Stimulated activated CD4-positive, alpha-beta T cell treated with anti-CD3 and anti-CD28 coated beads, Interleukin-2, amount 100 ng/mL, for 48 hours (primary cell): ENCODE measurements at places on chromosomes 6 and 20.

DNA sequence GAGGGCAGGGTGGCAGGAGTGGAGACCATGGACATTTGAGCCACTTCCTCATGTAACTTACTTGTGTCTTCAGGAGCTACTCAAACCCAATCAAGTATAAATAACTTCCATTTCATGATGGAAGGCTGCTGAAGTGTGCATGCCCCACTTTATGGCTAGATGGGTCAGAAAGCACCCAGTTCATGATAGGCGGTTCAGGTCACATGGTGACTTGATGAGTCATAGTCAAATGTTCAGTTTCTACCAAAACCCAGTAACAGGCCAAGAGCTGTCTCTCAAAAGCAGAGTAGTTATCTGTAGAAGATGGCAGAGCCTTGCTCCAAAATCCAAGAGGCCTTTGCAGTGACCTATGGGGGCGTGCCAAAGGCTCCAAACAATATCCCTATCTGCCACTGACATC lies 133.7 kb upstream of the TENT5A start:
- no peak for DNase-seq

DNA sequence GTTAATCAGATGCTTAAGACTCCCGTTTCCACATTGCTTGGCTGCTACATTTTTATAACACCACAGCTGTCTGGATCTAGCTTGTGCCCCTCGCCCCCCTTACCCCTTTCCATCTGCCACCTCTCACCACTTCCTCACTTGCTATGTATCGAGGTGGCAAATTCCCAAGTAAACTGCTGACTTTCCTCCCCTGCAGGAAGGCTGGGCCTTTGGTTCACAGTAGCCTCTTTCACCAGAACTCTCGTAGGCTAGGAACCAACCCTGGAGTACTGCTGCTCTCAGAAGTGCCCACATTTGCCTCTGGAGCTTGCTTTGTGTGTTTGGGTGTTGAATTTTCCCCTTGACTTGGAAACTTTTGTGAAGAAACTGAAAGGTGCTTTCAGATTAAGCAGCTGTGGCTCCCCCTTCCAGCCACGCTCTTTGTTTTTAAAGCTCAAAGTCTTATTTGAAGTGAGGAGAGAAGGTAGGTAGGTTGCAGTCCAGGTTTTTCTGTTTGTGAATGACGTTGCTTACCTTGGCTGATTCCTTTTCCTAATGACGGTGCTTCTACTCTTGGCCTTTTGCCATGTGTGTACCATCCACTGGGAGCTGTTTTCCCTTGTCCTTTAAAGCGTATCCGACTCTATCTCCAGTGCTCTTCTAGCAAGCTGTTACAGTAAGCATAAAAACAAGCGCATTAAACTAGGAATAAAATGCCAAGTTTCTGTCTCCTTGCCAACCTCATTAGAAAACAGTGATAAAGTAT lies 90.4 kb downstream of the CARMIL1 start:
- no peak for DNase-seq

- no peak for DNase-seq
Observed at GRCh38 chr6:37340639-37340943, 13.2 kb upstream of the RNF8 start.

DNA sequence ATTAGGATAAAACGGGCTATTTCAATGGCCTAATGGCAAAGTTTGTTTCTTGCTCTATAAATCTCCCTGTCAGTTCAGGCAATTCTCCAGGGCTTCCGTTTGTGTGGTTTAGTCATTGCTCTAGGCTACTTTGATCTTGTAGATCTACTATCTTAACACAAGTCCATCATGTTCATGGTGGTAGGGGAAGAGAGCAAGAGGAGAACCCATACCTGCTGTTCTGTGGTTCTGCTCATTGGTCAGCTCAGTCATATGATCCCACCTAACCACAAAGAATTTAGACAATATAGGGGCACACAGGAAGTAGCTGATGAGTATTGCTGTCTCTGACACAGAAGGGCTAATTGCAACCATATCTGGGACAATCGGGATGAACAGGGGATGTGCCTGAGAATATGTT lies 4.9 kb upstream of the DEK start:
- DNase-seq: no peak

DNA sequence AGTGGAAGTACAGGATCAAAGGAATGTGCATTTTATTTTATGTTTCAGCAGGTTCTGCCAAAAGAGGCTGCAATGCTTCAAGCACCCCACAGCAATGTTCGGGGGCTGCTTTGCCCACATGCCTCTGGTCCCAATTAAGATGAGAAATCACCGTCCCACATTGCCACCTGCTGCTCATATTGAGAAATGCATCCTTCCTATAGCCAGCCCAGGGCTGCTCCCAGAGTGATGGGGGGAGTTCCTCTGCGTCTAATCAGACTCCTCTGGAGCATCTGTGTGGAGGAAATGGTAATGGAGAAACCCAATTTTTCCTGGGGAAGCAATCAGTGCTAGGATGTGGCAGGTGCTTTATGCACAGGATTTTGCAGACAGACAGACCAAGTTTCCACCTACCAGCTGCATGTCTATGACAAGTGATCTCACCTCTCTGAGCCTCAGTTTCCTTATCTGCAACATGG lies 33.7 kb downstream of the PTGIS start:
- DNase-seq: peak; percentile 68

DNA sequence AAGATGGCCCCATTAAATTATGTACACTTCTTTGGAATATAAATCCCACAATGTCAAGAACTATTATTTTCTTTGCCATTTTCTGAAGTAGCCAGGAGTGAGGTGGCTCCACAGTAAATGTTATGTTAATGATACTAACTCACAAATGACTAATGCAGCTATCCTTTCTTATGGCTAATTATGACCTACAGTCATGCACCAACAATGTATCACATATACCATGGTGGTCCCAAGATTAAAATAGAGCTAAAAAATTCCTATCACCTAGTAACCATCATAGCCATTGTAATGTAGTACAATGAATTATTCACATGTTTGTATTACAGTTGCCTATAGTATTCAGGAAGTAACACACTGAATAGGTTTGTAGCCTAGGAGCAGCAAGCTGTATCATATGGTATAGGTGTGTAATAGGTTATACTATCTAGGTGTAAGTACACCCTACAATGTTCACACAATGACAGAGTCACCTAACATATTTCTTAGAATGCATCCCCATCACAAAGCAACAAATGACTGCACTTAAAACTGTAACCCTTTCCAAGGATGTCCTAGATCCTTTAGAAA lies 15.3 kb downstream of the ECHDC1 start:
- no peak for DNase-seq

- DNase-seq: no peak
Observed at GRCh38 chr6:119240257-119241110, 109.1 kb downstream of the MAN1A1 start.

- no peak for DNase-seq
Observed at GRCh38 chr6:9482030-9482738, 932.7 kb downstream of the TFAP2A start.

GRCh38 chr6:132853059-132853458 lies 38.7 kb downstream of the RPS12 start:
- no peak for DNase-seq

DNA sequence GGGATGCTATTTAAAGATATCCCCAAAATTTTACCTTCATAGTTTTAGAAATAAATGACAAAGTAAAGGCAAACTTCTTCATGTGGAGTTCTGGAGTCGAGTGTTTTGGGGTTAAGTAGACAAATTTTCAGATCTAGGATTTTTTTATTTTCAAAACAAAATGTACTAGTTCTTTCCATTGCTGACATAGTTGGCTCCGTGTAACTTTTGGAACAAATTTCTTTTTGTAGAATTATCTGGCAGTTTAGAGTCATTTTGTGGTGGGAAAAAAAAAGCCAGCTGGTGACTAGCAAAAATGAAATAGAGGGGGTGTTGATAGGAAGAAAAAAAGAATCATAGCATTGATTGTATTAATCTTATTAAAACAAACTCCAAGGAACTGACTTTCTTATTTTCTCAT lies 131.6 kb upstream of the TCF21 start:
- DNase-seq: no peak

GRCh38 chr6:158188591-158188990 lies 20.4 kb downstream of the GTF2H5 start:
- no peak for DNase-seq

- no peak for DNase-seq
Observed at GRCh38 chr20:8246716-8247115, 114.7 kb downstream of the PLCB1 start.

DNA sequence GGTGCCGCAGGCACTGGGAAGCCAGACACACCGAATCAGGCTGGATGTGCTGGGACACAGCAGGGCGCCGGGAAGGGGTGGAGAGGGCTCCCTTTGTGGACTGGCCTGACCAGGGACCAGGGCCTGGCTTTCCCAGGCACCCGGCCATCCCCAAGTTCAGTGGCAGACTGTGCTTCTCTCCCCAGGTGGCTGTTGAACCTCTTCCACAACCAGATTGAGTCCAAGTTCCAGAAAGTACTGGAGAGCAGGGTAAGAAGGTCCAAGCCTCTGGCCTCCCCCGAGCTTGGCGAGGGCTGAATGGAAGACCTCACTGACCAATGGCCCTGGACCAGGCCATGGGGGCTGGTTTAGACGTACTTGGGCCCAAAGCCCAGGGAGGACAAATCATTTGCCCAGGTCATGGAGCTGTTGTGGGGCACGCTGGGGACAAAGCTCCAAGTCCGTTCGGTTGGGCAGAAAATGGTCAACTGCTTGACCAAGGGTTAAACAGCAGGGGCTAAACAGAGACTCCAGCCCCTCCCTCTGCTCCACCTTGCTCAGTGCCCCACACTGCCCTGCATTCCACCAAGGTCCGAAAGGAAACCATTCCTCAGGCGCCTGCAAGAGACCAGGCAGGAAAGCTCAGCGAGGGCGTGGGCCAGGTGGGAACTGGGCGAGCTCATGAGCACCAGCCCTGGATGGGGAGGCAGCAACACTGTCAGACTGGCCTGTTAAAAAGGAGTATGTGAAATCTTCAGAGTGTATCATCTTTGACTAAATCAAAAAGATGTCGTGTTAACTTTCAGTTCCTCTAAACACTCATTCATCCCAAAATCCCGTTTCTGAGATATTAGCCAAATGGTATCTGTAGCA lies 9.1 kb downstream of the LBP start:
- DNase-seq: no peak

DNA sequence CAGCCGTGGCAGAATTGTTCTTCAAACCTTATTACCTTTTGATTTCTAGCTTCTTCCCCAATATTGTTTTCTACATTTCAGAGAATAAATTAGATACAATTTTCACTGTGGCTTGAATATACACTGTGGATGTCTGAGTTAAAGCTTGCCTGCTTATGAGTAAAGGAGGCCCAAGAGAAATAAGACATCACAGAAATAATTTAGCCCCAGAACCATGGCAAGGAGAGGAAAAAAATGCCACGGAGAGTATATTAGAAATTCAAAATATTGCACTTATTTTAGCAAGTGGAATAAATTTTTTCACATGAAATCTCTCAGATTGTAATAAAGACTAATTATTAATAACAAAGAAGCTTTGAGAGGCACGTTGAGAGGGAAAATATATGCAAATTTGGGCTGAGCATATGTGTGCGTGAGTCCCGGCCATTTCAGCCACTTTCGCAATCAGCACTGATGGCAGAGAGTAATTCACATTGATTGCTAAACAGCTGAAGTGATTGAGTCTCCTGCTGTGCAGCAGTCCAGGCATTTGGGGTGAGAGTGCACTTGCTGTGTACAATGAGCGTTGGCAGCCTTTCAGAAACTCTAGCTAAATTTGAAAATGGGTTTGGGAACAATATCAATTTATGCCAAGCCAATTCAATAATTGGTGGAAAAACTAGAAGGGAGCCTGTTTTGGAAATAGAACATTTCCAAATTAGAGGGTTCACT lies 596.0 kb downstream of the EPM2A start:
- DNase-seq: no peak

GRCh38 chr20:25858495-25859425 lies 162.1 kb upstream of the ZNF337 start:
- no peak for DNase-seq

DNA sequence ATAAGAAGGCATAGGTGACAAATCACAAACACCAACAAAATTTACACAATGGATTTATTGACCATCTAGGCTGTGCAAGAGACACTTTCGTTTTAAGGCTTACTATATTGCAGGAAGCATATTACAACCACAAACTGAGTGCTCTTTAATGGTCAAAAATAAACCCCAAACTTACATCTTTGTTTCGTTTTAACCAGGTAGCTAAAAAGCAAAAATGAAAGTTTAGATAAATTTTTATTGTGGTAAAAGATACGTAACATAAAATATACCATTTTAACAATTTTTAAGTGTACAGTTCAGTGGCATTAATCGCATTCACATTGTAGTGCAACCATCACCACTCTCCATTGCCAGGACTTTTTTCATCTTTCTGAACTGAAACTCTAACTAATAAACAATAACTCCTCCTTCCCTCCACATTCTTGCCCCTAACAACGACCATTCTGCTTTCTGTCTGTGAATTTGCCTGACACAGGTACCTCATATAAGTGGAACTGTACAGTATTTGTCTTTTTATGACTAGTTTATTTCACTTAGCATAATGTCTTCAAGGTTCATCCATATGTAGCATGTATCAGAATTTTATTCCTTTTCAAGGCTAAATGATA lies 32.3 kb upstream of the DUSP22 start:
- DNase-seq: no peak

- no peak for DNase-seq
Observed at GRCh38 chr6:34102099-34102656, 43.7 kb downstream of the GRM4 start.

DNA sequence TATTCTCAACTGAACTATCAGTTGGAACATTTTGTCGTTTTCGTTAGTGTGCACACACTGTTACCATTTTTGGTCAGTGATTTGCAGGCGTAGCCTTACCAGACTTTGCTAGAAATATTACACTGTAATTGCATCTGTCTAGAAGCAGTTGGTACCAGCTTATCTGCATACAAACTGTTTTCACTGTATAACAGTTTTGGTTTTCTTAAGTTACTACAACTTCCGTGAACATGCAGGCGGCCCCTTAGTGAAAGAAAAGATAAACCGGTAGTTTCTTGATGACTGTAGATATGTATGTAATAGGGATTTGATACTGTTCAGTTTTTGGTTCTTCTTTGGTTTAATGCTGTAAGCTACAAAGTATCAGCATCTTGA lies 1.3 kb downstream of the DSTN start:
- DNase-seq: no peak

- no peak for DNase-seq
Observed at GRCh38 chr6:126941751-126942150, 176.7 kb upstream of the RSPO3 start.

DNA sequence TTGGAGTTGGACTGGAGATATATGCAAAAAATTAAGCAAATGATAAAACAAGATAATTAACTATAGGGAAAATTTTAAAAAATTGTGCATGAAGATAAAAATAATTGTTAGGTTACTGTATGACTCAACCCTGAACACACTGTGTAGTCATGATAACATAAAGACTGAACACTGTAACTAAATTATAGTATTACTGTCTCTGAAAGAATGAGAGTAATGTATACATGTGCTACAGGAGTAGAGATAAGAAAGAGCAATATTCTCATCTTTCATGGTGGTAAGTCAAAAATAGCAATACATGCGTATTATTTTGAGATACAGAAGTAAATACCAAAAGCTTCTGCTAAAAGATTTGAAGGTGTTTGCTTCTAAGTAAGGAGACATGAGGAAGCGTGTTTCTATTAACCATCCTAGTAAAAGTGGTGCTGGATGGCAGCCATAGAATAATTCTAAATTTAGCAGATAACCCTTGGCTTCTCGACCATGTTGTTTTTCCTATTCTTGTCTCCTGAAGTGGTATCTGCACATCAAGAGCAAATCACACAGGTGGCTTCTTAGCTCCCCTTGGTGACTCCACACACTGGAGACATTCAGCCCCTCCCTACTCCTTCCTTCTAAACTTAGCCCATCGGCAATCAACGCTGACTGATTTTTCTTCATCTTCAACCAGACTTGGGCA lies 390.6 kb upstream of the PLCB4 start:
- DNase-seq: no peak

GRCh38 chr6:75748743-75749538 lies at the start of gene MYO6:
Gene MYO6 (plus strand): TSS chr6:75749239. CDS start chr6:75817548, 68,309 bp downstream.
- DNase-seq: peak; percentile 10
